Inflammatory macrophage treated with lipopolysaccharide for 1 hour (primary cell): ENCODE measurements at places on chromosomes 4 and X.

DNA sequence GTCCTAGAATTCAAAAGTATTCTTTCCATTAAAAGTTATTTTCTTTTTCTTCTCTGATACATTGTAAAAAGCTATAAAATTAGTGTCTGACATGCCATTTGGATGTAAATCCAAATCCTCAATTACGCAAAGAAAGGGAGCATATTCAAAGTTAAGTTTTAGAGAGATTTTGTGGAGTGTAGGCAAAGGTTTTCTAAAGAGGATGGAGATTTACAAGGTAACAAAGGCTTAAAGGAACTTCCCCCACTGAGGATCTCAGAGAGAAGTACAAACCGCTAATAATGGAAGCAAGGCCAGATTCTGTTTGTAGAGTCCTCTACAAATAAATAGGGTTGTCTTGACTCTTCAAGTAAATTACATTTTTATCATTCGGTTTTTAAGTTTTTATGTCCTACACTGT, 91.0 kb upstream of the MAPK10 start:
- no peak for DNase-seq

GRCh38 chr4:164177153-164177552, 576.8 kb upstream of the SMIM31 start:
- no peak for DNase-seq

DNA sequence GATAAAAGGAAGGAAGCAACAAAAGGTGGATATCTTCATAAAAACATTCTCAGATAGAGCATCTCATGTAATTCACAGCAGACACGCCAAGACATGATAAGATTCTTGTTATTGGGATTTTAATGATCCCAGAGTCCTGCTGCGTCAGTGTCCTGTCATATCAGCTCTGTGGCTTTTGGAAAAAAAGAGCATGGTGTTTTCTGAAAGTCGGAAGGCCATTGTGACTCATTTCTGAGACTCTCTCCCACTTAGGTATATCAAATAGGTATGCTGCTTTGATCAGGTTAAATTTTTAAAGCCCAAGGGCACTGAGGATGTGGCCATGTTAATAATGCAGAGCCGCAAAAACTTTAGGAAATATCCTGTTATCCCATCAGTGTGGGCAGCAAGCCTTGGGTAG, 481.0 kb downstream of the KCNIP4 start:
- no peak for DNase-seq

- no peak for DNase-seq
Observed at GRCh38 chr4:184671101-184671500, 21.6 kb downstream of the PRIMPOL start.

- peak; percentile 93 for DNase-seq
Observed at GRCh38 chrX:23782863-23783588, at the start of gene SAT1. SAT1 (plus strand) TSS chrX:23783173; CDS start chrX:23783352, 179 bp downstream.

DNA sequence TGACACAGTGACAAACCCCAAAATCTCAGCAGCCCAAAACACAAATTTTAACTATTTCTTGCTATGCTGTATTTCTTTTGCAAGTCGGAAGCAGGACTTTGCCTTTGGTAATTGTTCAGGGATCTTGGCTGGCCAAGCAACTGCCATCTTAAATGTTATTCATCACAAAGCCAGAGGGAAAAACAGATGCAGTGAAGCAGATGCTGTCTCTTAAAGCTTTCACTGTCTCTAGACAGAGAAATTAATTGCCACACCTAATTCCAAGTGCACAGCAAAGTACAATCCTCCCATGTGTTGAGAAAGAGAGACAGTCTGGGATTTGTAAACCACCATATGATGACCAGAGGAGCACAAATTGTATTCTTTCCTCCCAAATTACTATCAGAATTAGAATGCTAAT, 30.0 kb upstream of the GALNT7 start:
- no peak for DNase-seq

DNA sequence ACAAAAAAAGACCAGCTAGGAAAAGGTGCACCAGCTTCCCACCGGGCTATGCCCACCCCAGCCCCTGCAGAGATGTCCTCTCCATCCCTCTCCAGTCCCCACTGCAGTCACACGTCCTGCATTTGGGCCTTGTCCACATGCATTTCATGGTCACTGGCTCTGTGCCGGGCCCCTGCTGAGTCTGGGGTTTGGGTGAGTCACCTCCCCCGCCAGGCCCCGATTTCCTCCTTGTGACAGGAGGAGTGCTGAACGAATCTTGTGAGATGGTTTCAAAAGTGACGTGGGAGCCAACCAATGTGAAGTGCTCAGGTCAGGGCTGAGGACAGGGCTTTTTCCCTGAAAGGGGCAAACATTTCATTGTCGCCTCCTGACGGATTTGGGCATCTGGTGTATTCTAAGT, 7.1 kb downstream of the CPZ start:
- DNase-seq = no peak
